Body of pancreas (tissue), 4 donors: ENCODE measurements at places on chromosomes 7 and 10. TPM values are rescaled to one million over a fixed set of nuclear protein-coding genes. Genes with fewer than 3 reads are reported as not detected.
A peak's percentile ranks its signal among the peaks of the same experiment; 100 is the strongest.

The PBLD gene
- total RNA-seq, result 32.2 TPM

DNA sequence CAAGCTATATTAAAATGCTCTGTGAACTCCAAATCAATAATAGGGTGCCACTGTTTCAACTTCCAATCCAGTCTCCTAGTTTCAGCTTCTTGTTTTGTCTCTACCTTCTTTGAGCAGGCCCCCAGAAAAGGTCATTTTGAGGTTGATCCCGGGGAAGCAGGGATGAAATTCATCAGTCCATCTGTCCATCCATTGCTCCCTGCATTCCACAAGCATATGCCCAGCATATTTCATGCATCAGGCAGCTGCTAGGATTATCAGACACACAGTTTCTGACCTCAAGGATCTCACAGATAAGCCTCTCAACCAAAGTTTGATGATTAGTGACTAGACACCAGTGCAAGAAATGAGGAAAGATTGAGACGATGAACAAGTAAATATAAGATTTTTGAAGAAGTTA lies 186.6 kb upstream of the PDE1C start:
- H3K4me3 ChIP-seq, result no peak overlapping the region
- H3K27ac ChIP-seq, result no peak overlapping the region
- no peaks in the 10 kb centered on the region for H3K4me1 ChIP-seq
- no peaks in the 10 kb centered on the region for H3K27me3 ChIP-seq
- H3K36me3 ChIP-seq, result no peaks in the 10 kb centered on the region

- no peaks in the 10 kb centered on the region for H3K27me3 ChIP-seq
- no peaks in the 10 kb centered on the region for H3K36me3 ChIP-seq
- H3K27ac ChIP-seq, result no peak overlapping the region
Measured at GRCh38 chr10:33506391-33506790, 171.9 kb upstream of the NRP1 start.

DNA sequence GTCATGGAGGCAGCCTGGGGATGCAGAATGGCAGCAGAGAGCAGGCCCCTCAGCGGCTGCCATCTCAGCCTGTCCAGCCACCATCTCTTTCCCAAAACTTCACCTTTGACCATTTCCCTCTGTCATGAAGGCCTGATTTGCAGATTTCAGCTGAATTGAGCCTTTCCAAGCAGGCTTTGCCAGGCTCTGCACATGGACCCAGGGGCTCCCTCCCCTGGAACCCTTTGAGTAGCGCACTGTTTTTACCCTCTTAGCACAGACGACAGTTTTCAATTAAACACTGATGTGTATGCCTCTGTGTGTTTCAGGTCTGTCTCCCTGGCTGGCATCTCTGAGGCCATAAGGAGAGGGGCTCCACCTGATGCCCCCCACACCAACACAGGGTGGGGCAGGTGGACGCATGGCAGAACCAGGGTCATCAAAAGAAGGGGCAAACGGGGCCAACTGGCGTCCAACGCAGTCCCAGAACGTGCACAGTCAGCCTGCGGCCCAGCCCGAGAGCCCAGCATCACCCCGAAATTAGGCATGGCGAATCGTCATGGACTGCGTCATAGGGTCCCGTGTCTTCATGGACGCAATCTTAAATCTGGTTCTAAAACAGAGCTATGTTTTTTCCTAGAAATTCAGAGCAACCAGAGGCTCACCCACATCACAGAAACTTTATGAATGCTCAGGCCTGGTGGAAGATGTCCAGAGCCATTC lies 185.0 kb upstream of the TCERG1L start:
- H3K27me3 ChIP-seq, result no peaks in the 10 kb centered on the region
- H3K4me3 ChIP-seq, result no peak overlapping the region
- no peaks in the 10 kb centered on the region for H3K36me3 ChIP-seq

DNA sequence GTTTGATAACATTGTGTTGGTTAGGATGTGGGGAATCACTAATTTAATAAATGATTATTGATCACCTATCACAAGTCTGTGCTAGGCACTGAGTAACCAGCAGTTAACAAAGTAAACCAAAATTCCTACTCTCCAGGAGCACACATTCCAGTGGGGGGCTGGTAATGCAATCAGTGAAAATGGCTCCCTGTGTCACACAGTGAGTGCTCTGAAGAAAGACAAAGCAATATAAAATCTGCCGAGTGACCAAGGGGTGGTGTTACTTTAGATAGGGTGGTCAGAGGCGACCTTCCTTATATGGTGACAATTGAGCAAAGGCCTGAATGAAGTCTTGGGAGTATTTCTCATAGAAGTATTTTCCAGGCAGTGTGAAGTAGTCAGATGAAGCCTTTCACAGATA lies 13.6 kb upstream of the SMC3 start:
- no peaks in the 10 kb centered on the region for H3K27me3 ChIP-seq
- peak overlapping the region; percentile 74 for H3K27ac ChIP-seq
- no peaks in the 10 kb centered on the region for H3K36me3 ChIP-seq

The DUS4L gene
- 6.9 TPM for total RNA-seq

DNA sequence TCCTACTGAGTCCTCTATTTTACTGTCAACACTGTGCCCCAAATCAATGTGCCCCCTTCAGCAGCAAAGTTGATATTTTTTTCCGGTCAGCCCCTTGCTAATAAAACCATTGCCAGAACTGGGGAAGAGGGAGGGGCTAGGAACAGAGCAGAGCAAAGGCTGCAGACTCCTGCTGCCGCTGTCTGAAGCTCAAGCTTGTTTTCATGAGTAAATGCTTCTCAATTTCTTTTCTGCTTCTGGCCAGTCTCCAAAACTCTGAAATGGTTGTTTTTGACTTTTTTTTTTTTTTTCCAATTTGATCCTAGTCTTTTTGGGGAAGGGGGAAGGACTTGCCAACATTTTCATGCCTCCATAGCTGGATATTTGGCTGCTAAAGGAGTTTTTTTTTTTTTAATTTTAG lies 26.7 kb upstream of the PROSER2 start:
- H3K36me3 ChIP-seq, result no peaks in the 10 kb centered on the region
- no peak overlapping the region for H3K4me3 ChIP-seq
- H3K27me3 ChIP-seq, result no peaks in the 10 kb centered on the region

- no peak overlapping the region for H3K27ac ChIP-seq
- H3K27me3 ChIP-seq, result no peaks in the 10 kb centered on the region
- H3K36me3 ChIP-seq, result no peaks in the 10 kb centered on the region
- H3K4me3 ChIP-seq, result no peak overlapping the region
Measured at GRCh38 chr7:133837224-133837623, 289.9 kb upstream of the LRGUK start.
